ENCODE measurements at places on chromosomes 5 and 9. TPM values are rescaled to one million over a fixed set of nuclear protein-coding genes. Genes with fewer than 3 reads are reported as not detected.

- DNase-seq, result no peak
Observed at GRCh38 chr9:89345476-89345875, 27.2 kb downstream of the SECISBP2 start.

DNA sequence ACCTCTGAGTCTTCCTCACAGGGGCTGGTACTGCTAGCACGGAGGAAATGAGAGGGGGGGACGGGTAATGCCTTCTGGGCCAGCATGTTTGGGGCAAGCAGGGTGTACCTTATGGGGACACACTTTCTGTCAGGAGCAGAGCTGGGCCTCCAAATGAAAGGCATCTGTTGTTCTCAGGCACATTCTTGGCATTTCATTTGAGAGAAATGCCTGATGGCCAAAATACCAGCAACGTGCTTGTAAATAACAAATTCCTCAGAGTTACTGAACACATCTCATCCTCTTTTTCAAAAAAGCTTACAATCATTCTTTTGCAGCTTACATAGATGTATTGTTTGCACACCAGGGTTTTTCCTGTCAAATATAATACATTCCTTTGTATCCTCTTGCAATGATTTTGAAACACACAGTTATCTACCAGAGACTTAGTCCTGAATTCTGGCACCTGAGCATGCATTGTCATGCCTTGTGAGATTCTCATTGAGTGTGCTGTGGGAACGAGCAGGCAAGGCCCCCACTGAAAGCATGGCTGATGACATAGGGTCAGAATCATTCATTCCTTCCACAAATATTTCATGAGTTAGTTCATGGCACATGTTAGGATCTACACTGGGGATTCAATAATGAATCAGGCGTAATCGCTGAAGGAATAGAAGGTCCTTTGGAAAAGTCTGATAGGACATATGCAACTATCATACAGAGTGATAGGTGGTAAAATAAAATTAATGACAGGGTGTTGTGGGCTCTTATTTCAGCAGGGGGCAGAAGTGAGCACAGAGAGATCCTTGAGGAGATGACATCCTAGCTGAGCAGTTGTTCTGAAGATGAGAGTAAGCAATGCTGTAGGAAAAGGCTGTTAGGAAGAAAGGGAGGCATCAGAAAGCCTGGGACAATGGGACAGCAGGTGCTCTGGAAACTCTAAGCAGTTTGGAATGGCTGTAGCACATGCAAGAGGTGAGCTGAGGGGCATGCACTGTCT is 260.9 kb upstream of the TUT7 start:
- peak; percentile 14 for DNase-seq

The ZDHHC11 gene
- 28.3 TPM for total RNA-seq

The PRUNE2 gene
- total RNA-seq, result 1.5 TPM

Measured in activated T-cell treated with anti-CD3 and anti-CD28 coated beads, Interleukin-2, amount 50 U/mL, for 72 hours (primary cell).